ENCODE measurements at places on chromosomes 4 and X.

GRCh38 chrX:129525162-129525561, 1.9 kb upstream of the SMARCA1 start:
- no peak for DNase-seq

GRCh38 chr4:14446904-14447303, 555.4 kb upstream of the CPEB2 start:
- no peak for DNase-seq

- DNase-seq, result no peak
Measured at GRCh38 chrX:71107762-71108360, 1.3 kb upstream of the CXorf65 start.

DNA sequence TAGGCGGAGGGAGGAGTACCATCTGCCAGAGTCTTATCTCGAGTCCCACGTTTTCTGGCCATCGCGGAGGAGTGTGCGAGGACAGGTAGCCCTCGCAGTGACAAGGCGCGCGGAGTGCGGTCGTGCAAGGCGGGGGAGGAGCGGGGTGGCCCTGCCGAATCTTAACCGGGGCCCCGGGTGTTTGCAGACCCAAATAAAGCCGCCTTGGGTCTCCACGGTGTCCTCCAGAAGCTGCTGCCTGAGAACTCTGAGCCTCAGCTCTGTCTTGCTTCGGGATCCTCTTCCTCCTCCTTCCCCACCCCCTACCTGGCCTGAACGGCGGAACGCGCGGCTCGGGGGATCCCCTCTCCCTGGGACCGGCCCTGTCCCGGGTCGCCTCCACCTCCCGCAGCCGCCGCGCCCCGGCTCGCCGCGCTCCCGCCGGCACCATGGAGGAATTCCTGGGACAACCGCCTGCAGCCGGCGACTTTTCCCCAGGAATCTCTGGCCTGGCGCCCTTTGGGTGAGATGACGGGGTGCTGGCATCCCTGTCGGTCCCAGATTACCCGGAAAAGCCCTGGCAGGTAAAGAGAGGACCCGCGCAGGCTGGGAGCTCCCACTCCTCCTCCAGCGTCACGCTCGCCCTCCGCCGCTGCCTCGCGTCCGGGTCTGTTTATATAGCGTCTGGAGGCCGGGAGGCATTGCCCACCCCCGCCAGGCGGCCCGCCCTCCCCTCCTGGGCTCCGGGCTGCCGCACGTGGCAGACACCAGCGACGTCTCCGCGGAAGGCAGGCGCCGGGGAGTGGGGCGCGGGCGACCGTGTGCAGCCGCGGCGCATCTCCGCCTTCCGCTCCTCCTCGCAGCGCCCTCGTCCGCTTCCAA, at the start of gene GALNTL6:
Gene GALNTL6 (plus strand): TSS at position 740 of the 861 bp plus-strand sequence.
- DNase-seq, result no peak

DNA sequence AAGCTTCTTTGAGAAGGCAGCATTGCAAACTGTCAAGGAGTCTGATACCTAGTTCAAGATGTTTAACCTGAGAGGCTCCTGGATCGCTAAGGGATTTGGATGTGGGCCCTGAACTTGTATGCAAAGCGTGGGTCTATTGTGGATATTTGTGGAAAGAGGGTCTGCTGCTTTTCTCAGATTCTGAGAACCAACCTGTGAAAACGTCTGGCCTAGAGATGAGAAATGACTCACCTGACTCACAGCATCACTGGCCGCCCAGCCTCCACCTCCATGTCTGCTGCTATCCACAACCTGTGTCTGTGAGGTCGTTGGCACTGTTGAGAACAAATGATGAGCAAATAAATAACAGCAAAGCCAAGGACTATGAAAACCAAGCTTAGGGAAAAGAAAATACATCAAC, 33.3 kb upstream of the PROM1 start:
- DNase-seq, result no peak

DNA sequence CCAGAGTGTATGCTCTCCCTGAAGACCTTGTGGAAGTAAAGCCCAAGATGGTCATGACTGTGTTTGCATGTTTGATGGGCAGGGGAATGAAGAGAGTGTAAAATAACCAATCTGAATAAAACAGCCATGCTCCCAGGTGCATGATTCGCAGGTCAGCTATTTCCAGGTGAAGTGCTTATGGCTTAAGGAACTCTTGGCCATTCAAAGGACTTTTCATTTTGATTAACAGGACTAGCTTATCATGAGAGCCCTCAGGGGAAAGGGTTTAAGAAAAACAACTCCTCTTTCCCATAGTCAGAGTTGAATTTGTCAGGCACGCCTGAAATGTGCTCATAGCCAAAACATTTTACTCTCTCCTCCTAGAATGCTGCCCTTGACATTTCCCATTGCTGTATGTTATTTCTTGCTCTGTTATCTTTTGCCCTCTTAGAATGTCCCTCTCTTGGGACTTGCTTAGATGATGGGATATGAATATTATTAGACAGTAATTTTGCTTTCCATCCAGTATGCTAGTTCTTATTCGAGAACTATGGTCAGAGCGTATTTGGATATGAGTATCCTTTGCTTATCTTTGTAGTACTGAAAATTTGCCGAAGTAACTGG, 88.6 kb downstream of the PLS3 start:
- no peak for DNase-seq

DNA sequence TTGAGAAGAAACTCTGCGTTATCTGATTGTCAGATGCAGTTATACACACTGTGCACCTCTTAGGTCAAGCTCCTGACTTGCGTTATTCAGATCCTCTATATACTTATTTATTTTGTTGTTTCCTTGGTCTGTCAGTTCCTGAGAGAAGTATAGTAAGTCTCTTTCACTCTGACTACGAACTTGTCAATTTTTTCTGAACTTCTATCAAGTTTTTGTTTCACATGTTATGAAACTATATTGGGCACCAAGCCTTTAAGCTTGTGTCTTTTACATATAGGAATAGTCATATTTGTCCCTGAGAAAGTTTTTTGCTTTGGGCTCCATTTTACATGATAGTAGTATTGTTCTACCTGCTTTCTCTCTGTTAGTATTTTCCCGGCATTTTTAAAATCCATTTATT, 31.7 kb downstream of the ZNF275 start:
- no peak for DNase-seq

DNA sequence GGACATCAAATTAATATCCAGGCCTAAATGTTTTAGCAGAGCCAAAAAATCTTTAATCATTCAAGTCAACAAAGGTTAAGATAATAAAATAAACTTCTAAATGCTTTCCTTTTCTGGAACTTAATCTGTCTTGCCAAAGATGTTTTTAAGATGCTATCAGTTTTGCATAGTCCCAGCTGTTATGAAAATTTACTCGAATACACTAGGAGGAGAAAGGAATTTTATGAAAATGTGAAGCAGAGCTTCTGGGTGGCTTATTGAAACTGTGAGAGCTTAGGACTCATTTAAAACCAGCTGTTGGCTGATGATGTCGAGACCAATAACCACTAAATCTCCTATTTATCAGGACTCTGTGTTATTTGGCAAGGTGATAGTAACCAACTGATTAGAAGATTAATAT, 202.2 kb upstream of the ETNPPL start:
- DNase-seq, result no peak

DNA sequence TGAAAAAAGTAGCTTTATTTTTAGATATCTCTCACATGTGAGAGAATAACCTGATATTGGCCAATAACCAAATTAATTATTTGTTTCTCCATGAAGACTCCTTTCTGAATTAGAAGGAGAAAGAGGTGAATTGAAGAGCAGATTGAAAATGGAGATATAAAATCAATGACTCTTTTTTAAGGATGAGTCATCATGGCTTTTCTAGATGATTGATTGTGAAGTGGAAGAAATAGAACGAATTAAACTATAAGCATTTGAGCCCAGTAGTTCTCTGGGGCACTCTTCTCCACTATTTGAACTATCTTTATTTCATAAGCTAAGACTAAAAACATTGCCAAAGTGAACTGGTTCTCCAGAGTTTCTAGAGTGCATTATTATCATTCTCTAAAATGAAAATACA, 137.2 kb upstream of the EDNRA start:
- no peak for DNase-seq

DNA sequence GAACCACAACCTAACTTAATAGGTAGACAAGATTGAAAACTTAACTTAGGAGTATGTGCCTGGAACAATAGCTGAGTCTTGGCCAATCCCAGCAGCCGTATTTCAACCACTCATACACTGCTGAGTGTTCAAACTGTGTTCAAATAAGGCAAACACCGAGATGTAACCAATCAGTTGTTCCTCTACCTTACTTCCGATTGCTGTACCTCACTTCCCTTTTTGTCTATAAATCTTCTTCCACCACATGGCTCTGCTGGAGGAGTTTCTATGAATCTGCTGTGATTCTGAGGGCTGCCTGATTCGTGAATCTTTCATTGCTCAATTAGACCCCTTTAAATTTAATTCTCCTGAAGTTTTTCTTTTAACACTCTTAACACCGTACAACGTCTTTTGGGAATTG, 108.0 kb downstream of the ANAPC4 start:
- no peak for DNase-seq

DNA sequence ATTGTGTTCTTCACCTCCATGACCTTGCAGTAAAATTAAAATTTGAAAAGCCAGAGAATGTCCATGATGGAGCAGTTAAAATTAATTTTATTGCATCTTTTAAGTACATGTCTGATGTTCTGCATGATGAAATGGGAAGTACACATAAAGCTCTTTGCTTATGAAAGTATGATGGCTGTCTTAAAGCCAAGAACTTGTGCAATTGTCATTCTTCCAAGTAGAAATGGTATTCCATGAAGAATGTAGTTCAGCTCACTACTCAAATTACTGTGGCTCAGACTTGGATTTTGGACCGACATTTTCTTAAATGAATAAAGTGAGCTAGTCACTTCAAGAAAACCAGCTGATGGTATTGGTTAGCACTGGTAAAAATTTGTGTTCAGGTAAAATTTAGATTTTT, 161.7 kb upstream of the CXCL13 start:
- DNase-seq, result no peak

GRCh38 chr4:56215141-56215783, 172.0 kb downstream of the AASDH start:
- peak; percentile 87 for DNase-seq

All from HT-29 (cell line).